ENCODE measurements at places on chromosomes 6 and 20.

GRCh38 chr6:21163110-21163837 lies 430.3 kb upstream of the SOX4 start:
- no peak for DNase-seq

GRCh38 chr6:155223646-155224451 lies 40.0 kb upstream of the CLDN20 start:
- no peak for DNase-seq

- no peak for DNase-seq
Observed at GRCh38 chr6:3046295-3046694, 22.0 kb upstream of the RIPK1 start.

DNA sequence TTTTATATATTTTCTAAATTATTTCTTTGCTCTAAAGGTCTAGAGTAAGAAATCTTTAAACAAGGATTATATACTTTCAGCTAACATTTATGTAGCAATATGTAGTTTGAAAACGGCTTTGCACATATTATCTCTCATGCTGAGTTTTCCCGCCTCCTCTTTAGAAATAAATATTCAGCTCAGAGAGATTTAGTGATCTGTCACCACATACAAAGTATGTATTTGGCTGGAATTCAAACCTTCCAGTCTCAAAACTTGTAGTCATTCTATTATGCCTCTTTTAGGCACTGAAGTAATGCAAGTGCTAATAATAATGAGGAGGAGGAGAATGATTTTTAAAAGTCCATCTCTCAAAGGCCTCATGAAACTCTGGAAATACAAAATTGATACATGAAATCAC lies 525.0 kb downstream of the GRIK2 start:
- peak; percentile 9 for DNase-seq

GRCh38 chr6:160950507-160950906 lies 41.1 kb upstream of the MAP3K4 start:
- no peak for DNase-seq

- no peak for DNase-seq
Observed at GRCh38 chr20:16124911-16125776, 448.1 kb downstream of the KIF16B start.

DNA sequence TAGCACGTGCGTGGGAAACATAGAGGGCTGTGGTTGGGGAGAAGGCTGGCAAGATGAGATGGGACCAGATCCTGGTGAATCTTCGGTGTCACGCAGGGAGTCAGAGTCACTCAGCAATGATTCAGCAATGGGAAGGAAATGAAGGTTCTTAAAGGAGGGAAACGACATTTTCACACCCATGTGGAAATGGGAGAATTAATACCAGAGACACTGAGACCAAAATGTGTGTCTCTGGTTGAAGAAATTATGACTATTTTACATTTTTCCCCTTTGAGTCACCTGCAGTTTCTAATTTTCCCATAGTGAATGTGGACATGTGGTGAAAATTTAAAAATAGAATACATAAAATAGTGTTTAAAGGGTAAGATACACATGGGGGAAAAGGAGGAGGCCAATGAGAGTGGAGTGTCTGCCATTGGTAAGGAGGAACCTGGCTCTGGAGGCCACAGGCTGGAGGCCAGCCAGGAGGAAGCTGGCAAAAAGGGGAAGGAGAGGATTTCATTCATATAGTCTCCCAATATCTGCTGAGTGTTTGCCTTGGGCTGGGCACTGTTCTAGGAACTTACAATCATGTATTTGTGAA lies 17.5 kb downstream of the NRN1 start:
- DNase-seq = no peak

DNA sequence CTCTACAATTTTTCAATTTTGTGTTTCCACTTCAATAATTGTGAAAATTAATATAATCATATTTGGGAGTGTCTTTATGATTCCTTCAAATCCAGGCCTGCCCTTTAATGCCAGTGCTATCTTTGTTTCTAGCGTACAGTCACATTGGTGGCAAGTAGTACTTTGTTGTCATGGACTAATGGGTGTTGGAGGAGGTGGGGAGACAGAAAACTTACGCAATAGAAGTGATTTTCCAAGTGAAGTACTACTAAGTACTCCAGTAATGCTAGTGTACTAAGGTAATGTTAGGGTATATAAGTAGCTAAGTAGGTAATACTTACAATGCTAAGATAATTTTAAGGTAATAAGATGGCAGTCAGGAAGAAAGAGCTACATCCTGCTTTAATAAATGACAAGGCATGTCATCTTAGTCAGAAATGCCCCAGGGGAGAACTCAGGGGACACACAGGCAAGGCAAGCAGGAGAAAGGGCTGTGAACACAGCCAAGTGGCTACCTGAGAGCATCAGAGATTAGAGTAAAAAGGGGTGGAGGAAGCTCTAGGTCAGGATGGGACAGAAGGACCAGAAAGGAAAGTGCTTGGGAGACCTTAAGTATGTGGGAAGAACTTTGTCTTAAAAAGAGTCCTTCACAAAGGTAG lies 217.2 kb upstream of the PRDM1 start:
- no peak for DNase-seq

DNA sequence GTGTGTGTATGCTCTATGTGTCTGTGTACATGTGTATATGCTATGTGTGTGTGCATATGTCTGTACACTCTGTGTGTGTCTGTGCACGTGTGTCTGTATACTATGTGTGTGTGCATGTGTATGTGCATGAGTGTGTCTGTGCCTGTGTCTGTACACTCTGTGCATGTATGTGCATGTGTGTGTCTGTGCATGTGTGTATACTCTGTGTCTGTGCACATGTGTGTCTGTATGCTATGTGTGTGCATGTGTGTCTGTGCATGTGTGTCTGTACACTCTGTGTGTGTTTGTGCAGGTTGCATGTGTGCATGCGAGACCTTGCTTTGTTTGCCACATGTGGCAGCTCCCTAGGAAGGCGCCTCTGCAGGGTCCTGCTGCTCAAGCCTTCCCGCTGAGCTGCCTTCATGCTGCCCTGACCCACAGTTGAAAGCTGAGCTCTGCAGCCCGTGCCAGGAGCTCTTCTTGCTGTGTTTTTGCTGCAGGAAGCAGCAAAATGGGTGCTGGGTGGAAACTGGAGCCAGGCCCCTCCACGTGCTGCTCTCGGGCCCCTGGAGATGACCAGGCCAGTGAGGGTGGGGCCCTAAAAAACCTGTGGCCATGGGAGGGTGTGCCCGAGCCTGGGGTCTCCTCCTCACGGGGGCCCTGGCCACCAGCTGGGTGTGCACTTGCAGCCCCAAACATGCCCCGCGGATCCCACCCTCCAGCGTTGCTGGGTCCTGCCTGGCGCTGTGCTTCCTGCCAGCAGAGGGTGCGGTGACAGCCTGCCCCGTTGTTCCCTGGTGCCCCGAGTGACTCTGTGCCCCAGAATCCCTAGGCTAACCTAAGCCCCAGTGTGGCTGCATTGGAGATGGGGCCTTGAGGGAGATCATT lies 109.1 kb downstream of the DACT2 start:
- DNase-seq = no peak

DNA sequence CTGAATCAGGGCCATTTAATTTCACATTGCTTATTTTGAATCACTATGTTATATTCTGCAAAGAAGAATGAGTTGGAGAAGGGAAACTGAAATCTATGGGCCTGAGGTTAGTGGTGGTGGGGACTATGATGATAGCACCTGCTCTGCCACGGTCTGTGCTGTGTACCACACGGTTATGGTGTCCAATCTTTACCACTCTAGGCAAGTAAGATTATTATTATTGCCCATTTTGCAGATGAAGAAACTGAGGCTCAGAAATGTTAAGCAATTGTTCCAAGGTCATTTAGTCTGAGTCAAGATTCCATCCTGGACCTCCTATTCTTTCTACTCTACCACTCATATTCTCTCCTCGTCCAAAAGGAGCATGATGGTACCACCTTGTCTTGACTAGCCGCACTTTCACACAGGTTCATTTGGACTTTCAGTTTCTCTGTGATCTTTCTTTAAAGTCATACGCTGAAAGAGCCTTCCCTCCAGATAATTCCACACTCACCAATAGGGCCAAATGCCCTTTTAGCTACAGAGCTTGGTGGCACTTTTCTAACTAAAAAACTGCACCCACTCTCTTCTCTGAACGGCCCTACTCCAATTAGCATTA lies 56.2 kb downstream of the GFOD1 start:
- no peak for DNase-seq

DNA sequence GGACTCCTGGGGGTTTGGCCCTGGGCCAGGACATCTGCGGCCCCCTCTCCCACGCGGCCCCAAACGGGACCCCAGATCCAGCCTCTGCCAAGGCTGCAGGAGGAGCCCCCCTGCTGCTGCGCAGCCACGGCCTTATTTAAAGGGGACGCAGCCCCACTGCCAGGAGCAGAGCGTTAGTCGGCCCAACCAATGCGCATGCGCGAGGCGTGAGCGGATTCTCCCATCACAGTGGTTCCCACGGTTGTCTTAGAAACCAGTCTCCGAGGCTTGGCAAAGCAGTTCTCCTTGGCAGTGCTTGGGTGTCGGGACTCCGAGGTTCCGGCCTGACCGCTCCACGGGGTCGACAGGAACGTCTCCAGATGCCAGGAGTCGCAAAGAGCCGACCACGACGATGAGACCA lies 288.3 kb upstream of the ZNF337 start:
- DNase-seq = no peak

GRCh38 chr6:16929809-16930208 lies 168.5 kb upstream of the ATXN1 start:
- DNase-seq = no peak

DNA sequence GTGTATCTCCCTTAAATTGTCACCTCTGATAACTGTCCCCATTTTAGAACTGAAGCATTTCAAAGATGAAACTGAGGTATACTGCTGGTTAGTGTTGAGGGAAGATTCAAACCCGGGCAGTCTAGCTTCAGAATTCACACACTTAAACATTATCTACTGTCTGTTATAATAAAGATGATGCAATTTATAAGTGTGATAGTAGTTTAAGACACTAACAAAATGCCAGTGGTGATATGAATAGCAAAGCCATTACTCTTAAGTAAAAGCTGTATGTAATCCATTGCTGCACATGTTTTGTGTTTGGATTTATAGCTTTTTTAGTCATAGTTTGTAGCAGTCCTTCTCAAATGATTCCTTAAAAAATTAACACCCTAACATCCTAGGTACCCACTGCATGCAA lies 19.8 kb downstream of the USP45 start:
- no peak for DNase-seq

DNA sequence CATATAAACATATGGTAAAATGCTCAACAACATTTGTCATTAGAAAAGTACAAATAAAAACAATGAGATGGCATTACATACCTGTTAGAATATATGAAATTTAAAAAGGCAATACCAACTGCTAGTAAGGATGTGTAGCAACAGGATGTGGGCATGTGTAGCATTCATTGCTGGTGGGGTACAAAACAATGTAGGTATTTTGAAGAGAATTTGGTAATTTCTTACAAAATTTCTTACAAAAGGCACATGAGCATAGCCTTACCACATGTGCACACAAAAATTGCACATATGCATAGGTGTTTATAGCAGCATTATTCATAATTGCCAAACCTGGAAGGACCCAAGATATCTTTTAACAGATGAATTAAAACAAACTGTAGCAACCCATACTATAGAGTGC lies 1355.1 kb upstream of the CITED2 start:
- no peak for DNase-seq

GRCh38 chr6:11146117-11146826 lies 34.7 kb upstream of the ERVFRD-1 start:
- no peak for DNase-seq

DNA sequence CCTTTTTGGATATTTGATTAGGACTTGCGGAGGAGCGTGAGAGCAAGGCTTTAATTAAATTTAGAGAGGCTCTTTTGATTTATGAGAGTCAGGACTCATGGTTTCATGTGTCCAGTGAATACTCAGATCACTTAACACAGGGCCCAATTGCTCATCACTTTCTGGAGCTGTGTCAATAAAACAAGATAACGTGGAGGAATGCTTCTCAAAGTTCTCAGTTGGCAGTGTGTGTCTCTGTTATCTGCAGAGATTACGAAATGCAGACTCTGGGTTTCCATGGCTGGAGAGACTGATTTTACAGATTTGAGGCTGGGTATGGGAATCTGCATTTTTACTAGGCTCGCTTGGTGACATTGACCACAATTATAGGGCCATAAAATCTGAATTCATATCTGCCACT lies 335.8 kb upstream of the FLRT3 start:
- DNase-seq = no peak

DNA sequence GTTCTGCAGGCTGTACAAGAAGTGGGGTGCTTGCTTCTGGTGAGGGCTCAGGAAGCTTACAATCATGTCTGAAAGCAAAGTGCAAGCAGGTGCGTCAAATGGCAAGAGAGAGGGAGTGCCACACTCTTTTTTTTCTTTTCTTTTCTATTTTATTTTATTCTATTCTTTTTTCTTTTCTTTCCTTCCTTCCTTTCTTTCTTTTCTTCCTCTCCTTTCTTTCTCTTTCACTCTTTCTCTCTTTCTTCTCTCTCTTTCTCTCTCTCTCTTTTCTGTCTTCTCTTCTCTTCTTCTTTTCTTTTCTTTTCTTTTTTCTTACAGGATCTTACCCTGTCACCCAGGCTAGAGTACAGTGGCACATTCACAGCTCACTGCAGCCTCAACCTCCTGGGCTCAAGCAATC lies 19.5 kb downstream of the ACOT13 start:
- DNase-seq = no peak

GRCh38 chr6:113570641-113571040 lies 286.5 kb upstream of the MARCKS start:
- no peak for DNase-seq

- no peak for DNase-seq
Observed at GRCh38 chr6:8683204-8683603, 247.9 kb upstream of the SLC35B3 start.

DNA sequence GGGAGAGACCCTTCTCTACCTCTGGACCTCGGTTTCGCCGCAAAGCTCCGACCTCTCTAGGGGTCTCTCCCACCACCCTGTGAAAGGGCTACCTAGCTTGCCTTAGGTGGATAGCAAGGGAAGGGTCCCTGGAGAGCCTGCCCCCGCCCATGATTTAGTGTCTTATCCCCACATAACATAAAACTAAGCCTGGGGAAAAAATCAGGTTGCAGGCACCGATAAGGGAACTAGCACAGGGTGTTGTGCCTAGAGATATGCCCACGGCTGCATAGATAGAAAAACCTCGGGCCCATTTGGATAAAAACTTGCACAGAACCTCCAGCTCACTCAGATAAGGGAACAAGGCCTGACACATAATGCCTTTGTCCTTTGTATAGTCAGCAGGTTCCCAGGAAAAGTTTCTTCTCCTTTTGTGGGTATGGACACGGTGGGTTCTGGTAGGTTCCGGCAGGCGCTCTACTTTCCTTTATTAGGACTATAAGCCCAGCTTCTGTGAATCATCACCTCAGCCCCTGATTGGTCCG lies 846 bp downstream of the ZSCAN31 start:
- no peak for DNase-seq

- no peak for DNase-seq
Observed at GRCh38 chr6:8908638-8909037, 473.3 kb upstream of the SLC35B3 start.
